ENCODE measurements at places on chromosomes 3 and 15. TPM values are rescaled to one million over a fixed set of nuclear protein-coding genes. Genes with fewer than 3 reads are reported as not detected.

DNA sequence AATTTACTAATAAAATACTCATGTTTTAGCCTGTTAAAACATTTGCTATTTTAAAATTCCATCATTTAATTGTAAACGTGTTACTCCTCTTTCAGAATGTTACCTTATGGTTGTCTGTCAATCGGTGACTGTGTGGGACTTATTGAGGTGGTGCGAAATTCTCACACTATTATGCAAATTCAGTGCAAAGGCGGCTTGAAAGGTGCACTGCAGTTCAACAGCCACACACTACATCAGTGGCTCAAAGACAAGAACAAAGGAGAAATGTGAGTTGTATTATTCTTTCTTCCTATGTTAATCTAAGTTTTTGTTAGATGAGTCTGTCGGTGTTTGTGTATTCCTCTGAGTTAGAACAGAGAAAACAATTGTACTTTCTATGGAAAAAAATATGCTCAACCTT lies 21.7 kb downstream of the KCNMB3 start:
- no peak for DNase-seq

GRCh38 chr3:12318758-12319621 lies 30.1 kb downstream of the PPARG start:
- DNase-seq, result no peak

DNA sequence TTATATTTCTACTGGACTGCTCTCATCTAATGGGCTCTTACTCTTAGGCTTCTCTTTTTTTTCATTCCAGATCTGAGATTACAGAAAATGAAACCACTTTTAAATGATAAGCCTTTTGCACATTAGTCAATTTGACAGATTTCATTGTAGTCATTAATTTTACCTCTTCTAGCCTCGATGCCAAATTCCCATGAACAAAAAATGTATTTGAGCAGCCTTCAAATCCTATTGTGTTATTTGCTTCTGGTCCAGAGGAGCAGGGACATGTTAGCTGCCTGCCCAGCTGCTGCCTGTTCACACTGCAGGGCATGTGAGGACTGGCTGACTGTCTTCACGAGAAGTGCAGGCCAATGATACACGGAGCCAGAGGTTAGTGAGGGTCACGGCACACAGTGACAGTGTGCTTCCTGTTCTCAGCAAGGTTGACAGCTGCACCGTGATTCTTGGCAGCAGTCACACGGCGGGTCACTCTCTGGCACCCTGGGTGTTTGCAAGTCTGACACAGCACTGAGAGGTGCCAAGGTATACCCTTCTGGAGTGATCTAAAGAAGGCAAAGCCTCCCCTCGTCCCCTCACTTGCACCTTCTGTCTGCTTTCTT lies 40.8 kb downstream of the KAT2B start:
- DNase-seq, result peak; percentile 37

- DNase-seq, result no peak
Measured at GRCh38 chr15:89749951-89750559, 994 bp downstream of the MESP1 start.

DNA sequence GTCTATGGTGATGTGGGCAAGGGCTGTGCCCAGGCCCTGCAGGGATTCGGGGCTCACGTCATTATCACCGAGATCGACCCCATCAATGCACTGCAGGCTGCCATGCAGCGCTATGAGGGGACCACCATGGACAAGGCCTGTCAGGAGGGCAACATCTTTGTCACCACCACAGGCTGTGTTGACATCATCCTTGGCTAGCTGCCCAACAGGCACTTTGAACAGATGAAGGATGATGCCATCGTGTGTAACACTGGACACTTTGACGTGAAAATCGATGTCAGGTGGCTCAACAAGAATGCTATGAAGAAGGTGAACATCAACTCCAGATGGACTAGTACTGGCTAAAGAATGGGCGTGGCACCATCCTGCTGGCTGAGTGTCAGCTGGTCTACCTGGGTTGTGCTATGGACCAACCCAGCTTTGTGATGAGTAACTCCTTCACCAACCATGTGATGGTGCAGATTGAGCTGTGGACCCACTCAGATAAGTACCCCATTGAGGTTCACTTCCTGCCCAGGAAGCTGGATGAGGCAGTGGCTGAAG lies 6.1 kb upstream of the USP8 start:
- DNase-seq, result no peak

DNA sequence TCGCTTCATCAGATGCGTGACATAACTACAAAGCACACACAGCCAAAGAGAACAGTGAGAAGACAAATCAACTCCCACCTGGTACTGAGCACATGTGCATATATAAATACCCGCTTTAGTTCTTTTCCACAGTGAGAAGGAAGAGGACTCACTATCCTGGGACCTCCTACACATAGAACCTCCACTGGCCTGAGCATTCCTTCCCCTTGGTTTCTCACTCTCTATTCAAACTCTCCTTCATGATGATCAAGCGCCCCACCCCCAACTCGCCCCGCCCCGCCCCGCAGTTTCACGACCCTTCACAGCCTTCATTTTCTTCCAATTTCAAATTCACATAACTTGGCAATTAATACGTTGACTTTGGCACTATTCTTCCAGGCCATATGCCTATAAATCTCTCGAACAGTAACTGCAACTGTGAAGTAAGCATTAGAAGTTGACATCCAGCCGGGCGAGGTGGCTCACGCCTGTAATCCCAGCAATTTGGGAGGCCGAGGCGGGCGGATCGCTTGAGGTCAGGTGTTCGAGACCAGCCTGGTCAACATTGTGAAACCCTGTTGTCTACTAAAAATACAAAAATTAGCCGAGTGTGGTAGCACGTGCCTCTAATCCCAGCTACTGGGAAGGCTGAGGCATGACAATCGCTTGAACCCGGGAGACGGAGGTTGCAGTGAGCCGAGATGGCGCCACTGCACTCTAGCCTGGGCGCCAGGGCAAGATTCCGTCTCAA lies 1.1 kb downstream of the RPS17 start:
- DNase-seq, result no peak

DNA sequence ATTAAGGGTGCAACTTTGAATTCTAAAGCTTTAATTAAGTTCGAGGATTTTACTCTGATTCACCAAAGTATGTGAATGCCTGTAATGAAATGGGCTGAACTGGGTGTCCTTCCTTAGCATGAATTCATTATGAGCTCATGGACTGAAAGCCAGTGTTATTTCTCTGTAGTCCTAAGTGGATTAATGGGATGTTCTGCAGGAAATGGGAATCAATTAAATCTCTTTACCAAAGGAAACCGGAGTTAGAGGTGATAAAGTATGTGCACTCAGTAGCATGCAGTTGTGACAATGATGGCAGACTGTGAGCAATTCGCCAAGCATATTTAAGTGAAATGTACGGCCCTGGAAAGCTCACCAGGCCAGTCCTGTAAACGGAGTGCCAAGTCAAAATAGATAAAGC lies 138.7 kb downstream of the CHL1 start:
- DNase-seq, result no peak

GRCh38 chr3:156687023-156687422 lies 12.6 kb downstream of the TIPARP start:
- DNase-seq, result no peak

DNA sequence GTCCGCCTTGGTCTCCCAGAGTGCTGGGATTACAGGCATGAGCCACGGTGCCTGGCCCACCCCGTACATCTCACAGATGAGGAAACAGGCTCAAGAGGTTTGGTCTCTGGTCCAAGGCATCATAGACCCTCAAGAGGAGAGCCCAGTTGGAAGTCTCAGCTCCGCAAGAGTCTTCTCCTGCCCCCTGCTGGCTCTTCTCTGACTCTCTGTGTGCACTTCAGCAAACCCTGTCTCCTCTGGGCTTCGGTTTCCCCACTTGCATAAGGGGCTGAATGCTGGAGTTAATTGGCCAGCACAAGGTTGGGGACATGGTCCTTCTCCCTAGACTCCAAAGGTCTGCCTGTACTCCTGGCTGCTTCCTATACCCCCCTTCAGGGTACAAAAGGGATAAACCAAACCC lies 3.9 kb downstream of the MST1R start:
- no peak for DNase-seq

DNA sequence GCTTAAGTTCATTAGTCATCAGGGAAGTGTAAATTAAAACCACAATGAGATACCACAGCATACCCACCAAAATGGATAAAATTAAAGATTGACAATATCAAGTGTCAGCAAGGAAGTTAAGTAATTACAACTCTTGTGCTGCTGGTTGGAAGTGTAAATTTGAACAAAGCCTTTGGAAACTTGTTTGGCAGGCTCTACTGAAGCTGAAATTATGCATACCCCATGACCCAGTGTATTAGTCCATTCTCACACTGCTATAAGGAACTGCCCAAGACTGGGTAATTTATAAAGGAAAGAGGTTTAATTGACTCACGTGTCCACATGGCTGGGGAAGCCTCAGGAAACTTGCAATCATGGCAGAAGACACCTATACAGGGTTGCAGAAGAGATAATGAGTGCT lies 196.1 kb downstream of the PDCD6IP start:
- DNase-seq, result no peak

- no peak for DNase-seq
Measured at GRCh38 chr15:97875025-97875512, 85.4 kb upstream of the ARRDC4 start.

DNA sequence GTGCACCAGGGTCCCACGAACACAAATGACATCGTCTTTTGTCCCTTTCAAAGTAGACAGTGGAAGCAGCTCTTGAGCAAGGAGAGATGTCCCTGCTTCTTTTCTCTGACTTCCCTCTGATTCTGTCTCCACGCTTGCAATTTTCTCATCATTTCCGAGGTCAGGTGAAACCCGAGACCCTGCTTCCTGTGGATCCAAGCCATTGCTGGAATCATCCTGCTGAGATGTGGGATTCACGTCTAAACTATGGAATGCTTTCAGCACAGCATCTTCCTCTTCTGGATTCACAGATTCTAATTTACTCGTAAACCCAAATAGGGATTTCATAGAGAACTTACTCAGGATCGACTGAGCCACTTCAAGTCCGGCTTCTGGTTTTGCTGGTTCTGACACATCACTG lies 127.1 kb downstream of the FMN1 start:
- peak; percentile 11 for DNase-seq

DNA sequence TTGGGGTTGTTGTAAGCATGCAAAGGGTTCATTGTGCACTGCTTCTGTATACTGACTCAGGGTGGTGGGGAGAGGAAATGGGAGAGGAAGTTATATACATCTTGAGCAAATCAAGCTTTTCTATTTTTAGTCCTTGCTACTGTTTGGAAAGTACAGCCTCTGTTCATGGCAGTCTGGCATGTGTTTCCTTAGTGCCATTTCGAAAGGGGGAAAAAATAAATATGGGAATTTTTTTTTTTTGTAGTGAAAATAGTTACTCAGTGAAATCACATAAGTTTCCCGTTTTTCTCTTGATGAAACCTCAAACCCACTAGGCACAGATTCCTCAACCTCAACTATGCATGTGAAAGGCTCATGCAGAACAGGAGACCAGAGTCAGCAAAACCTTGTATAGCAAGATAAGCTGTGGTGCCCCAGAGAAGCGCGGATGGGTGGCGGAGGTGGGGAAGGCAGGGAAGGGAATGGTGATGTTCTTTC lies 353.3 kb downstream of the LPP start:
- DNase-seq, result no peak

GRCh38 chr3:54515441-54516213 lies 393.3 kb downstream of the CACNA2D3 start:
- no peak for DNase-seq

DNA sequence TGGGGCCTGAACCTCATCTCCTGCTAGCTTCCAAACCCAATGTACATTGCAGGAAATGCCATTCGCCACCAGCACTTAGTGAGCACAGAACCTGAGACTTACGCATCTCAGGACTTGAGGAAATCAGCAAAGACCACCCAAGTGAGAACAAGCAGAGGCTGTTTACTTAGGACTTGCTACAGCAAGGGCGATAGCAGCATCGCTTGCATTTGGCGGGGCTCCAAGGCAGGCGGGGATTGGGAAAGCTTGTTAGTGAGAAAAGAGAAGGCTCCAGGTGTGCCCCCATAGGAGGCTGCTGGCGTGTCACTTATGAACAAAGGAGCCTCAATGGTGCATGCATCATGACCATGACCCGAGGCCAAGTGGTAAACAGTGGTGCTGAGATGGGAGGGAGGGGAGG lies 19.7 kb downstream of the SLC6A20 start:
- peak; percentile 49 for DNase-seq

DNA sequence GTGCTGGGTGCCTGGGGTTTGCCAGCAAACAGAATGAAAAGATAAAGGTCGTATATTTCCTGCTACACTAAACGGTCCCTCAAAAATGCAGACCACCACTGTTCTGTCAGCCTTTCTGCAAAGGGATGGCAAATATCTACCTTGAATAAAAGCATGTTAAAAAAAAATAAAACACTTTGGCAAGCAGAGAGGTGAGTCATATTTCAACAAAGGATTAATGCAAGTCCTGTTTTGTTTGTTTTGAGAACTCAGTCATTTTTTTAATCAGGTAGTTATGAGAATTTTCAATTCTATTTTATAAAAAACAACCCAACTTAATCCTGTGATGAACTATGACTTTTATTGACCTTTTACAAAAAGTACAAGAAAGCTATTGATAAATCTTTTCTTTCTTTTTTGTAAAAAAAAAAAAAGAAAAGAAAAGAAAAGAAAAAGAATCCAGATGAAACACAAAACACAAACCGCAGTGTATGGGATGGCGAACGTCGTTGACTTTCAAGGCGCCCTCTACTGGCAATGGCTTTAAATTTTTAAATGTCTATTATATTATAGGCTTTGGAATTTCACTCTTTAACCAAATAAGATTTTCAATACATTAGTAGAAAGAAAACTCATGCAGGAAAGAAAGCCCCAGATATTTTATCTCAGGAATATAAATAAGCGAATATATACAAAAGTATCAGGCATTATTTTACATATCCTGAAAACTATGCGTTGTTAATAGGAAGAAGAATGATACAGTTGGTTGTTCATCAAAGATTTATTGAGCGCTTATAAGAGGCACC lies 87.8 kb downstream of the NCEH1 start:
- DNase-seq, result peak; percentile 45

DNA sequence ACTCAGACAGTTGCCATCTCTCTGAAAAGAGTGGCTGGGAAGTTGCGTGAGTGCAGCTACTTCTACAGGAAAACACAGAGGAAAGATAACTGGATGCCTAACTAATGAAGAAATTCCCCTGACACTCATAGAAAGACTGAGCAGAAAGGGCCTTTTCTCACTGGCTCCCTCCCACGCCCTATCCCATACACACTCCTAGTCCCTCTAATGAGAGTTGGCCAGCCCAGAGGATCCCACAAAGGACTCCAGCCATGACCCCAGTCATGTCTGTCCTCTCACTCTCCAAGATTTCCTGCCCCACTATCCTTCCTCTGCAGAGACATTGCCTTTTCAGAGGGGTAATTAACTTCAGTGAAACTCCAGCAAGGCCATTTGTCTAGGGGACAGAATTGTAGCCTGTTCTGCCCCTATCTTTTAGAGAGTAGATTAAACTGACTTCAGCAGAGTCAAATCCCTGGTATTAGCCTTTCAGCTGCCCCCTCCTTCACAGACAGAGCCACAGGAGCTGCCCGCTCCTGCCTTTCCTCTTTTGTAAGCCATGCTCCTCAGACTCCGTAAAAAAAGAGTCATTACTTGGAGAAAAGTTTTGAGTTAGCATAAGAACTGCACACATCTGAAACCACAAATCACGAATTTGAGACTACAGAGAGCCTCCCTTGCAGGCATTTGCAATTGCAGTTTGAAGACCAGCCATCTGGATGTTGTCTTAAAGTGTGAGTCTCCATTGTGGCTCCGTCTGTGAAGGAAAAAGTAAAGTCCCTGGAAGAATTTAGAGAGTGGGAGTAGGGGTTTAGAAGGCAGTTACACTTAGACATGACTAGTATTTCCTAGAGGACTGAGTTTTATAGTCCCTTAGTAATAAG lies 129.1 kb upstream of the SEMA6D start:
- no peak for DNase-seq

NANOGP8 gene
- not detected for total RNA-seq

DLL4 gene
- total RNA-seq, result 14.0 TPM

DUOXA2 gene
- 4.9 TPM for total RNA-seq

USP50 gene
- total RNA-seq, result not detected

CYP1A2 gene
- total RNA-seq, result not detected

NTRK3 gene
- 1.3 TPM for total RNA-seq
